WTC11 (cell line): ENCODE measurements at places on chromosomes 13 and 19. TPM values are rescaled to one million over a fixed set of nuclear protein-coding genes. Genes with fewer than 3 reads are reported as not detected.

- DNase-seq = peak; percentile 47
Observed at GRCh38 chr19:10193790-10194499, 808 bp downstream of the DNMT1 start.

DNA sequence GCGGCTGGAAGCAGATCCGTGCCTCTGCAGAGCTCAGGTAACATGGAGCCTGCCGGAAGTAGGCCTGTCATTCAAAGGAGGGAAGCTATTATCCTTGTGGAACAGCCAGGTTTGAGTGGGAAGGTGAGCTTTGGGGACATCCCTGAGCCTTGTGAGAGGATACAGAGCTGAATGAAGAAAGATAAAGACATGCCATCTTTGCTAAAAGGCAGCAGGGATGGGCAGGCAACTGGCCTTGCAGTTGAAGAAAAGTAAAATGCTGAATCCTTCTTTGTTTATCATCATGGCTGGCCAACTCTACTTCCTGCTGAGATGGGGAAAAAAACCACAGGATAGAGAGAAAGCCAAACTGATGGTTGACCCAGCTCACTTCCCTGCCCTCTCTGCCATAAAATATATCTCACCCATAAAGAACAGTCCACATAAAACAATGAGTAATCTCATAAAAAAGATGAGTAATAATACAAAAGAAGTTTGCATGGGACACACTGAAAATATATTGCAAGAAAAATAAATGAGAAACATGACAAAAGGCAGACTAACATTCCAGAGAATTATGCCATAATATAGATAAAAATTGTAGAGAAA, 226.3 kb downstream of the DLEU7 start:
- DNase-seq = no peak

PTGIR gene
- total RNA-seq = 0.24 TPM in 1 of 3 replicates, not detected in the others

DNA sequence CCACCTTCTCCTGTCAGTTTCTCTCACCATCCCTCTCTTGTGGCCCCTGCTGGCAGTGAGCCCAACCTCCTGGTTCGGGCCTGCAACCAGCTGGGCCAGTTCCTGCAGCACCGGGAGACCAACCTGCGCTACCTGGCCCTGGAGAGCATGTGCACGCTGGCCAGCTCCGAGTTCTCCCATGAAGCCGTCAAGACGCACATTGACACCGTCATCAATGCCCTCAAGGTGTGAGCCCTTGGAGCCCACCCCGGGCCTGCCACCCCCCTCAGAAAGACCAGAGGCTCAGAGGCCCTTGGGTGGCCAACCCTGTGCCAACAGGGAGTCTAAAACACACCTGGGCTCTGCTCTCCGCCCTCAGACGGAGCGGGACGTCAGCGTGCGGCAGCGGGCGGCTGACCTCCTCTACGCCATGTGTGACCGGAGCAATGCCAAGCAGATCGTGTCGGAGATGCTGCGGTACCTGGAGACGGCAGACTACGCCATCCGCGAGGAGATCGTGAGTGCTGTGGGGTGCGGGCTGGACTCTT, 13.8 kb downstream of the FUZ start:
- DNase-seq = no peak

DNA sequence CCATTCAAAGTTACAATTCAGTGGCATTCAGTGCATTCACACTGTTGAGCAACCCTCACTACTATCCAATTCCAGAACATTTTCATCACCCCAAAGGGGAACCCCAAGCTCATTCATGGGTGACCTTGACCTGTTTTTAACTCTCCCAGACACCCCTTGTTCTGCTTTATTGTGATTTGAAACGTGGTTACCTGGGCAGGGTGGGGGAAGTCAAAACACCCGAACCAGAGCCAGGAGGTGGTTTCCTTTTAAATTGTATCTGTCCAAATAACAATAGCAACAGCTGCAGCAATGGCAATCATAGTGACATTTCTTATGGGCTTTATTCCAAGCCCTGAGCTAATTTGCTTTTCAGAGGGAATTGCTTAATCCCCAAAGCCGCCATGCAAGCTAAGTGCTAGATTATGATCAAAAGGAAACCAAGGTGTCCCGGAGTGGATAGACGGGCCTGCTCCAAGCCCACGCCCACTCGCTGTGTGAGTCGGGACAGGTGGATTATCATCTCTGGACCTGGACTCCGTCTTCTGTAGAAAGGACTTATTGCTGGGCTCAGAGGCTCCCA, 6.1 kb downstream of the PTGIR start:
- no peak for DNase-seq

LGALS7 gene
- total RNA-seq = 2.3 TPM in 1 of 3 replicates, not detected in the others

DNA sequence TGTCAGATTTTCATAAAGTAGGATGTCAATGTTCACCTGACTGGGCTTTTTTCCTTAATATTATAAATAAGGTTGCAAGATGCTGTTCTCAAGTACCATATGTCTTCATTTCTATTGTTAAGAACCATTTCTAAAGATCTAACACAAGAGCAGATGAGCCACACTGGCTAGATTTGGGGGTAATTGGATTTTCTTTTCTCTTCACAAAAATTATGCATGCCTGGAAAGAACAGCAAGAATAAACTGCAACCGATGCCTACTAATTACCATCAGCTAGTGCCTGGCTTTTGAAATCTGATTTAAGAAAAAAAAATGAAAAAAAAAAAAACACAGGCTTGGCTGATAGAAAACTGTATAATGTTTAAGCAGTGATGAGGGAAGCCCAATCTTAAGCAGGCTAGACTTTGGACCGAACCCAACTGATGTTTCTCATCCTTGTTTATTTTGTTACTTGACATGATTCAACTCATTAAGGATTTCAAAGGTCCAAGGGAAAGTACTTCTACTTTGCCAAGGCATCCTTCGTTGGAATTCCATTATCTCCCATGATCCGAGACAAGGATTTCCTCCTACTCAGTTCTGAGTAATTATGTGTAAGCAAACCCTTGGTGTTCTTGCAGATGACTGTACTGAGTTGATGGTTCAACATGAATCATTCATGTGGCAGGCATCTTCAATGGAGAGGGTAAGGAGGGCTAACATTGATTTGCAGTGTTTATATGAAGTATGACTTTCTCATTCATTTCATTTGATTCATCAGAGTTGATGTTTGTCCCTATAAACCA, 300.5 kb downstream of the SPRY2 start:
- no peak for DNase-seq

- no peak for DNase-seq
Observed at GRCh38 chr13:43389983-43390382, 366.6 kb downstream of the DNAJC15 start.

PROSER1 gene
- 73.6 to 94.6 TPM (median 74.3 TPM) in 3 replicates for total RNA-seq

DNA sequence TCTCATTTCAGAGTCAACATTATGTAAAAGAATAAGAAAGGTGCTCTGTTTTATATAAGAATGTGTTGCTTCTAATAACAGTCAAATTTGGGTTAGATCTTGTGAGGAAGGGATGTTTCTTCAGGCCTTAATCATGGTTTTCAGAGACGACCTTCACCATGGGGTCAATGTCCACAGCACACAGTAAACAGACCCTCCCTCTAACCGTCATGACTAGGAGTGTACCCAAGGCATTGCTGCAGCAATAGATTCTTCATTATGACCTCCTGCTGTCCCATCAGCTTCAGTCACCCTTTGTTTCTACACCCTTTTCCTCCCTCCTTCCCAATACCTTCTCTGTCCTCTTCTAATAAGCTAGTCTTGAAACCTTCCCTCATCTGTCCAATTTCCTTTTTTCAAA, 15.7 kb downstream of the SERPINE3 start:
- no peak for DNase-seq

ATP1A3 gene
- 28.2 to 34.2 TPM (median 30.9 TPM) in 3 replicates for total RNA-seq

ZNF540 gene
- total RNA-seq = 0.07 to 0.53 TPM (median 0.28 TPM) in 3 replicates

PPP6R1 gene
- total RNA-seq = 78.4 to 91.8 TPM (median 83.2 TPM) in 3 replicates

DNA sequence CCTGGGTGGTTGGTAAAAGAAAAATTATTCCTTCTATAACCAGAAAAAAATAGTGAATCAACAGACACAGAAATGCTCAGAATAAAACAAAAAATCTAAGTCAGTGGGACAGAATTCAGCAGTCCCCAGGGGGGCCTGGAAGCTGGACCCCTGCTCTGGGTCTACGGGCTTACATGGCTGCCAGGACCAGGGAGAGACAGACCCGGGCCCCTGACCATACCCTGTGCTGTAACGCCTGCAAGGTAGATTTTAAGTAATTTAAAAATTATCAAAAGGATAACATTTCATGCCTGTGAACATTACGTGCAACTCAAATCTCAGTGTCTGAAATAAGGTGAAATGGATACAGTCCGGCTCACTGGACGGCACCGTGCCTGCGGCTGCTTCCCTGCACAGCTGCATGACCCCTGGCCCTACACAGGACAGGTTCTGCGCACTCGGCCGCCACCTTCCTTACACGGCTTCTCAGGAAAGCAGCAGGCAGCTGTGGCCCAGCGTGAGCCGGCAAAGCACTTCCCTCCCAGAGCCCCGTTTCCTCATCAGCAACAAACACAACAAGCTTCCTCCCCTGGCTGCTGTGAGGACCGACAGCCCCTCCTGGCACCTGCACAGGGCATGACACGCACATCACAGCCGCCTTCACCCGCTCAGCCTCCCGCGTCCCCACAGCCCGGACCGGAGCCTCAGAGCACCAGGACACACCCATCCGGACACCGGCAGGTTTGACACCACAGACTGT, 22.2 kb downstream of the RASA3 start:
- peak; percentile 46 for DNase-seq

ZNF793 gene
- 14.7 to 16.3 TPM (median 15.0 TPM) in 3 replicates for total RNA-seq

MEIS3 gene
- total RNA-seq = 38.5 to 51.1 TPM (median 48.4 TPM) in 3 replicates

GRCh38 chr19:29531458-29532025, 5.7 kb downstream of the VSTM2B start:
- no peak for DNase-seq

- peak; percentile 77 for DNase-seq
Observed at GRCh38 chr19:17997969-17998826, 9.8 kb upstream of the ARRDC2 start.

DNA sequence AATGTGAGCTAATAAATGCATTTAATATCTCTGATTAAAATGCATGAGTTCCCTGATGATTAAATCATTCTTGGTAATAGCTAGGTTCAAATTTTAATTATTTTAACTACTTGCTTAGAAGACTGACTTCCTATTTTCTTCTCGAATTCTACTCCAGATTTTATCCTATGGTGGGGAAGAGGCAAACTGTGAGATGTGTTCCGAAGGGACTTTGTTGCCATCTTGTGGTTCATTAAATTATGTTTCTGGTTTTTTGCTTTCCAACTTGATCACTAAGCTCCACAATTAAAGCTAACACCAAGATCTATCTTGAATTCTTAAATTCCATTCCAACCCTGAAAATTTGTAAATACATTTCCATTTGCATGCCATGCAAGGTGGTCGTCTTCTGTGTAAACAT, 538.4 kb upstream of the PCDH20 start:
- no peak for DNase-seq

GRCh38 chr19:3544742-3545668, 6.0 kb downstream of the TEKTIP1 start:
- peak; percentile 93 for DNase-seq

DNA sequence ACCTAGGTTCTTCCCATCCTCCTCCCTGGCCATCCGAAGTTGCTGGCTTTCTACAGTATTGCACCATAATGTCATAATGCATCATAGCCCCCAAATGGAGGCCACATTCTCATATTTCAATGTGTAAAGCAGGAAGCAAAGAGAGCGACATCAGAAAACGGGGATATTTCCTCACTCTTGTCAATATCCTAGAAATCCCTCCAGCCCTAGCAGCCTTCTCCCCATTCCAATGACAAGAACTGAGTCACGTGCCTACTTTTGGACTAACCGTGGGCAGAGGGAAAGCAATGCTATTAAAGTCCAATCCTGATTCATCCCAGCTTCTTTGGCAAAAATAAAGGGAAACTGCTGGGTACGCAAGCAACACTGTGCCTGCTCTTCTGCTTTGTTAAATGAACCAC, 4.3 kb upstream of the RAP2A start:
- DNase-seq = no peak

- DNase-seq = no peak
Observed at GRCh38 chr19:28454083-28454482, 758.9 kb downstream of the UQCRFS1 start.

DNA sequence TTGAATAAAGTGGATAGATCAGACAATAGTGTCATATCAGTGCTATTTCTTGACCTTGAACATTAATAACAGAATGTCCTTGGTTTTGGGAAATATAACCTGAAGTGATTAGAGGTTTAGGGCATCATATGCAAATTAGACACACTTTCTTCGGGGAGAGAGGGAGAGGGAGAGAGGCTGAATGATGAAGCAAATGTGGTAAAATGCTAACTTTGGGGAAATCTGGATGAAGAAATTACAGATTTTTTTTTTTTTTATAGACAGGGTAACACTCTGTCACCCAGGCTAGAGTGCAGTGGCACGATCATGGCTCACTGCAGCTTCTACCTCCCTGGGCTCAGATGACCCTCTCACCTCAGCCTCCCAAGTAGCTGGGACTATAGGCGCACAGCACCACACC, 3.9 kb upstream of the NCR1 start:
- DNase-seq = no peak

DNA sequence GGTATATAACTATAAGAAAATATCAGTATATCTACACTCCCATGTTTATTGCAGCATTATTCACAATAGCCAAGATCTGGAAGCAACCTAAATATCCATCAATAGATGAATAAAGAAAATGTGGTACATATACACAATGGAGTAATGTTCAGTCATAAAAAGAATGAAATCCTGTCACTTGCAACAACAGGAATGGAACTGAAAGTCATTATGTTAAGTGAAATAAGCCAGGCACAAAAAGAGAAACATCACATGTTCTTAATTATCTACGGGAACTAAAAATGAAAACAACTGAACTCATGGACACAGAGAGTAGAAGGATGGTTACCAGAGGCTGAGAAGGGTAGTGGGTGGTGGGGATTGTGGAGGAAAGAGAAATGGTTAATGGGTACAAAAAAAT, 665.2 kb downstream of the TBC1D4 start:
- no peak for DNase-seq

DNA sequence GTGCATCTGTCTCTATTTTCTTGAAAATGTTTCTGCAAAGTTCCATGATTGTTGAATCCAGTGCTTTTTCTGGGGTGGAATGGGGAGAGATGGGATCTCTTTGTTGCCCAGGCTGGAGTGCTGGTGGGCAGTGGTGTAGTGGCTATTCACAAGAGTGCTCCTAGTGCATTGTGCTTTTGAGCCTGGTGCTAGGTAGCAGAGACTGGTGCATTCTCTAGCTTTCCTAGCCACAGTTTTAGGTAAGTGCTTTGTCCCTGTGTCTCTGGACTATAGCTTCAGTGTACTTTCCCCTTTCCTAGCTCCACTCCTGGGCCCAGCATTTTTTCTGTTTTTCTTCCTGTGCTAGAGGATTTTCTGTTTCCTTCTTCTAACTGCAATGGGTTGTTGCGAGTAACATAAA, 825.6 kb downstream of the SLITRK6 start:
- no peak for DNase-seq
